ENCODE measurements at places on chromosomes 12 and 14.

GRCh38 chr14:63269561-63270225, 49.0 kb downstream of the GPHB5 start:
- DNase-seq = no peak

GRCh38 chr14:24036169-24036962, 15.4 kb upstream of the CARMIL3 start:
- peak; percentile 69 for DNase-seq

- no peak for DNase-seq
These were observed 163.1 kb downstream of the SLC15A4 start for GRCh38 chr12:128660532-128661225.

- peak; percentile 90 for DNase-seq
These were observed 178.1 kb upstream of the DDHD1 start for GRCh38 chr14:53331247-53331646.

DNA sequence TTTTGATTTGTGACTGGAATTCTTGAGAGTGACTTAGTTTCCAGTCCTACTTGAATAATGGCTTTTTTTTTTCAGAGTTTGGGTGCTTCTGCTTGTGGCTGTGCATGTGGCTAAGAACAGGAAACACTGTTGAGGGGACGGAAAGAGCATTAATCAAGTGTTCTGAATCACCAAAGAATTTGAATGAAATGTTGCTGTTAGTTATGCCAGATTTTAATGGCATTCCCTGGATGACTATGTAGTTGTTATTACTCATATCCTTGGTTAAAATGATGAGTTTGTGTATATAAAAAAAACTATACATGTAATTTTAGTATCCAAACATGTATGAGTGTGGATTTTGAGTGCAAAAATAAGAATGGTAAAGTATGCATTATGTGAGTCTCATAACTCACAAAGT, 347.9 kb downstream of the BCAT1 start:
- DNase-seq = peak; percentile 97

DNA sequence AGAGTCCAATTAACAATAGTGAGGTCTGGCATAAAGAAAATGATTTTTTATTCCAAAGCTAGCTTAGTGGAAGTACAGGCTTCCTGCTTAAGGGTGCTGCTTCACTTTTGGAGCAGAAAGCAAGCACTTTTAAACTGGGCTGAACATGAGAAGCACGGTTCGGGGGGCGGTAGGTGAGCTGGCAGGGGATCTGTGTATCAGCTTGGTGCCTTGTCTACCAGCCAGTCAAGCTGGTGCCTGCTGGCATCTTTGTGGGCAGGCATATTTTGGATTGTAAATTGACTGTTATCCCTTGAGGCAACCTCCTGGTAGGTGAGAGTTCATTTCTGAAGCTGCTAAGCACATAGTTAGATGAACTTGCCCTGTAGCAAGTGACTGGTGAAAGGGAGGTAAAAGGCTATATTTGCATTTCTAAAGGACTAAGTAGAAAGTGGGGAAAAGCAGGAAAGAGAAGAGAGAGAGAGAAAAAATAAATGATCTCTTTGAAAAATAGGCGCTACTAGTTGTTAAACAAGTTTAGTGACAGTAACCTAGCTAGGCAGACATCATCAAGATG, 121.1 kb upstream of the SYT10 start:
- no peak for DNase-seq

DNA sequence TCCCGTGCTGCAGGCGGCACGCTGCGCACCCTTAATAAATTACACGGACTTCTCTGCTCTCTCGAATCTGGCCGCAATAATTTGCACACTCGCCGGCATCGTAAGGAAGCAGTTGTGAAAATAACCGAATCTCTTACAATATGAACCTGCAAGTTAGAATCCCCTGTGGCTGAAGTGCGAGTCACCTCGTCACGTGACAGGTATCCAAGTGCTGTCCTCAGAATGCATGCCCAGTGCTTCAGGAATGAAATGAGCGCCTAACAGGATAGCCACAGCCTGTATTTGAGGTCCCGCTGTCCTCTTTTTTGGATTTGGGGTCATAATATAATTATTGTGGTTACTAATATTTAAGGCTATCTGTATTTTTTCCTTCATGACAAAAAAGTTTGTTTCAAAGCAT, 82.0 kb downstream of the VWF start:
- peak; percentile 34 for DNase-seq

DNA sequence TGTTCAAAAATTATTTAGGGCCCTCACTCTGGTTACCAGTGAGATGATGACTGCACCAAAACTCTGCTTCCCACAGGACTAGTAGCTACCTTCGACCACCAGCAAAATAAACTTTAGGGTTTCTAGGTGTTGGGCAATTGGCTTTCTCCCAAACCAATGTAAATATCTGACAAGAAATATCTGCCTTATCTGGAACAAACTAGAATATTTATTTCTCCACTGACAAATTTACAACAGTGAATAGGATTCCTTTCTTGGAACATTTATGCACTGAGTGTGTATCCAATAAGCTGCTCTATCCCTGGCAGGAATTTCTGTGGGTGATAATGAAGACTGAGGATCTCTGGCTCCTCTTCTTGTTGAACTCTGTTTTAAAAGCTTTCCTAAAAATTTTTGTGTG, 148.6 kb downstream of the SLC6A15 start:
- DNase-seq = no peak

All from ELR (cell line).